Right lobe of liver (tissue), 6 donors: ENCODE measurements at places on chromosomes 5 and 9. TPM values are rescaled to one million over a fixed set of nuclear protein-coding genes. Genes with fewer than 3 reads are reported as not detected.

GPR150 gene
- 0.18 TPM for total RNA-seq

GRCh38 chr5:125376059-125376641 lies 629.7 kb upstream of the ZNF608 start:
- H3K27ac ChIP-seq = no peak overlapping the region
- DNase-seq = no peak
- no peaks in the 10 kb centered on the region for H3K27me3 ChIP-seq
- no peaks in the 10 kb centered on the region for H3K36me3 ChIP-seq
- no peak overlapping the region for H3K4me3 ChIP-seq

GRCh38 chr9:123960366-123960765 lies 30.4 kb upstream of the DENND1A start:
- no peaks in the 10 kb centered on the region for H3K4me1 ChIP-seq
- DNase-seq = no peak
- no peaks in the 10 kb centered on the region for H3K27me3 ChIP-seq
- H3K36me3 ChIP-seq = no peaks in the 10 kb centered on the region

GRCh38 chr5:54325610-54326311 lies 15.4 kb upstream of the ARL15 start:
- H3K27ac ChIP-seq = no peak overlapping the region
- no peaks in the 10 kb centered on the region for H3K36me3 ChIP-seq
- no peak for DNase-seq
- H3K4me3 ChIP-seq = no peak overlapping the region
